ENCODE measurements at places on chromosomes 1 and 21.

GRCh38 chr1:60821156-60821555 is 261.2 kb upstream of the NFIA start:
- no peak for DNase-seq

GRCh38 chr1:90176530-90176929 is 181.6 kb downstream of the ZNF326 start:
- DNase-seq = no peak

DNA sequence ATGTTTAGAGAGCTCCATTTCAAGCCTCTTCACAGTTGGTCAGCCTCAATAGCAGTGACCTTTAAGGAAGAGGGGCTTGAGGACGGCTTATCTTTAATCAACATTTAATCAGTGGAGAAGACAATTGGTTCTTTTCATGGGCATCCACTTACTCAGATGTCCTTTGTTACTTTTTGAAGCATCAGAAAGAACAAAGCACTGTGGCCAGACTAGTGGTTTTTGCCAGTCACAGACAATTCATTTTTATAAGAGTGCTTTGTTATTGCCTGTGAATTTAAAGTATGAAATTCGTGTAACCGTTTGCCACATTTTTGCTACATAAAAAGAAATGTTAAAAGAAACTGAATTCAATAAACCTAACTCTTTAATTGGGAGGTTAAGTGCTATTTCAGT is 222.8 kb downstream of the TPR start:
- no peak for DNase-seq

DNA sequence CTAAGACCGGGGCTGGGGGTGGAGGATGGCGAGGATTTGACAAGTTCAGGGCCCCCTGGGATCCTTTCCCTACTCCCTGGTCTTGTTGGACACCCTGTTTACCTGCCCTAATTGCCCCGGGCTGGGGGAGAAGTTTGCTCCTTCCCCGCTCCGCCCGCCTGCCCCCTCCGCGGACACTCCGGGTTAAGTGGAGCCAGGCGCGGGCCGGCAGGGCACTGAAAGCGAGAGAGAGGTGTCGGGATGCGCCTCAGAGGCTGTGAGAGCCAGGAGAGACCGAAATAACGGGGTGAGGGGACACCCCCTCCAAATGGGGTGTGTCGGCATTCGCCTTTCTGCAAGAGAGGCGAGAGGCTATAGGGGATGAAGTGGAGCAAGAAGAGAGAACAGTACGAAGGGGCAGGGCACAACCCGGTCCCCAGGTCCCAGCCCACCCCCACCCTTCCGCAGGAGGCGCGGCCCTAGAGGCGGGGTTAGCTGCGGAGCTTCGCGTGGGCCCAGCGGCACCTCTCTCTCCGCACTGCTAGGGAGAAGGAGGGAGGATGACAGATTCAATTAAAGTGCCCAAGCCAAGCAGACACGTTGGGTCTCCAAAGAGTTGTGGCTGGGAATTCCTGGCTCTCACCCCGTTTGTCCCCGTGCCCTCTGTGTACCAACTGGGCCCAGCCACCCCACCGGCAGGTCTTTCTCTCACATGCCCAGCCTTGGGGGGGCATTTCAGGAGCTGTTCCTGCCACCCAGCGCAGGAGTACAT is 3.8 kb downstream of the EFNA3 start:
- DNase-seq = no peak

DNA sequence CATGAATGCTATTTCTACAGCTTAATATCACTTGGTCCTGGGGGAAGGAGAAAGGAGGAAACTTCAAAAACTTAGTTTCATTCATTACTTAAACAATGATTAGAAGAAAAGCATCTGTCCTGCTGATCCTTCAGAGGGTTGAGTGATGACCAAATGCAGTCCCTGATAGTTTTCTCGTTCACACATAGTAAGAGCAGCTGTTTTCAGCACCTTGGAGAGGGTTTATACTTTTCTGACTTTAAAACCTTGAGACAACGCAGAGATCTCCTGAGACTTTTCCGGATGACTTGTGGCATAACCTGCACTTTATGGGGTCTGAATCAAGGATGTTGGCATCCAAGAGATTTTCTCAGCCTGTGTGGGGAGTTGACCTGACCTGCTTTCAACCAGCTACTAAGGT is 94.0 kb upstream of the KCND3 start:
- no peak for DNase-seq

DNA sequence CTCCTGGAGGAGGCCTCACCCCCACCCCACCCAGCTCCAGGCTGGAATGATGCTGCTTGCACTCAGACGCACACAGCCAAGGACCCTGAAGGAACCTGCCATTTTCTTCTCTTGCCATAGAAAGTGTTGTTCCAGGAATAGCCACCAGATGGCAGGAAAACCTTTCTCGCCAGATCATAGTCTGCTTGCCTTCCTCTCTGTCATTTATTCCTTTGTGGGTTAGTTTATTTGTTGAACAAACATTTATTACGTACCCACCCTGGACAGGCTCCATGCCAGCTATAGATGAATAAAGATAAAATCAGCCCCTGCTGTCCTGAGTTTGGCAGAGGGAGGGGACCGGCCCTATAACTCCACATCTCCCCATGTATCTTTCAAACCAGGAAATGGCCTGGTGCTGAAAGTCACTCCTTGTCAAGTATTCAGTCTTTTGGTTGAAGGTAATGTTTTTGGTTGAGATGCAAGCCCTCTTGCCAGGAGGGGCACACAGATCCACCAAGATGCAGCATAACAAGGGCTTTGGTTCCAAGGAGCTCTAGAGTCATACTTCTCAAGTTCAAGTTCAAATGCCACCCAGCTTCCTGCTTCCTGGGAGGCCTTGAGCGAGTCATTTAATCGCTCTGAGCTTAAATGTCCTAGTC is 7.0 kb upstream of the KCNC4 start:
- no peak for DNase-seq

DNA sequence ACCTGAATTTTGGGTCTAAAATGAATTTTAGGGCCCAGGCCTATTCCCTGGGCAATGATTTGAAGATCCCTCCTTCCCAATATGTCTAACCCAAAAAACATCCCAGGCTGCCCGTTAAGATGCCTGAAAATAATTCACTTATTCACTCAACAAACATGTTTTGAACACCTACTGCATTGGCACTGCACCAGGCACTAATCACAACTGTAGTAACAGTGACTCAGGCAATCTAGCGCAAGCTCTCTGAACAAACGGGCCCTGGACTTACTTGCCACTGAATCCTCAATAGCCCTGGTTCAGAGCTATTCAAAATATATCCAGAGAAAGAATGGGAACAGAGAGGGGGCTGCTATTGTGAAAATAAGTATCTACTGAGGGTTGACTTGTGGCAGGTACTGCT is 4.2 kb downstream of the CD244 start:
- DNase-seq = no peak

Measured in AG04449 (cell line).